Activated CD4-positive, CD25-positive, alpha-beta regulatory T cell (primary cell): ENCODE measurements at places on chromosomes 2 and 18.

DNA sequence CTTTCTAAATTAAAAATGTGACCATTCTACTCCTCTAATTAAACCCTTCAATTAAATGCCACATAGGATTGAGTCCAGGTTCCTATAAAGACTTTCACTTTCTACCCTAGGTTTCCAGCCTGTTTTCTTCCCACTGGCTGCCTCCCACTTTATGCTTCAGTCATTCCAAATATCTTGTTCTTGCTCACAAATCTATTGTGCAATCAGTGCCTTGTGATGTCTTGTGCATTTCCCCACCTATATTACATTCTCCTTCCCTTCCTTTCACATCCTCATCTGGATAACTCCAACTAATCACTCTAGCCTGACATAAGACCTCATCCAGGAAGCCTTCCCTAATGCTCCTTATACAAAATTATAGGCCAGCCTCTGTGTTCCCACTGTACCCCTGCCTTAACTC is 281.7 kb upstream of the LRATD1 start:
- no peak for DNase-seq

- DNase-seq: no peak
Observed at GRCh38 chr2:75710220-75710576, 517 bp downstream of the GCFC2 start.

DNA sequence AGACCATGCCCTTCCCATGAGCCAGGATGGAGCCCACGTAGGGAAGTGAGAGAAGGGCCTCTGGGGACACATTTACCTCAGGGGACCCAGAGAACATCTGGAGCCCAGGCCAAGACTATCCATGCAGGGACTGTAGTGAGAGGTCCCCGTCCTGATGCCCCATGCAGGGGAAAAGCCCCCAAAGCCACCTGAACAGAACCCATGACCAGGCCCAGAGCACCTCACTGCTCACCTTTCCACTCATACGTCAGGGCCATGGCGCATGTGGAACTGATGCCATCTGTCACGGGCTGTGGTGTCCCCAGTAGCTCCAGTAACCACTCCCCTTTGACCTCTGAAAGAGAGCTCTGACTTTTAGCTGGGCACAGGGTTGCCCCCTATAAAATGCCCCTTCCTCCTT is 106.5 kb upstream of the TEX51 start:
- DNase-seq: no peak

GRCh38 chr2:75431763-75432162 is 129.0 kb downstream of the EVA1A start:
- no peak for DNase-seq

DNA sequence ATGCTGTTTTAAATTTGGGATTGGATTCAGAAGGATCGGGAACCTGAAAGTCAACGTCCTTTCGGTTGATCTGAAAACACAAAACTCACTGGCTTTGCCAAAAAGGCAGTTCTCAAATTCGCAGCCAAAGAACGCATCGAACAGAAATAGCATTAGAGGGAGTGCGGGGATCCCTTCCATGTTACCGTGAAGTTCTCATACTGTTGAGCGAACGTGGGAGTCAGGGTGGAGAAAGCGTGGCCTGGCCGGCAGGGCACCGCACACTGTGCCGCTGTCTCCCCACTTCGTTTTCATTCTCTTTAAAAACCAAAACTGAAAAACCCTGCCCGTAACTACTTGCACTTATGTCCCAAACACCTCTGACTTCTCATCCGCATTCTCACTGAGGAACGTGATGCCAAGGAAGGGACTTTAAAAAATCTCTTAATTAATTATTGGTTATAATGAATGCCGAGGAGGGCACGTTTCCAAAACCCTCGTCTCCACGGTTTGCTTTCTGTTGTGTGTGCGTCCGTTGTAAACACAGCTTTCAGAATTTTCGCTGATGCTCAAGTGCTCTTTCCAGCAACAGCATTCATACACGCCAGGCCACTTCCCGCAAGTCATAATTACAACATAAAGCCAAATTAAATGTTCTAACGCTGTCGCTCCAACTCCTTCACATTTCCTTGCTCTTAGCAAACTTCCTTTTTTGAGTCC is 60.9 kb upstream of the TWIST2 start:
- DNase-seq: no peak
